ENCODE measurements at places on chromosomes 12 and 14.

DNA sequence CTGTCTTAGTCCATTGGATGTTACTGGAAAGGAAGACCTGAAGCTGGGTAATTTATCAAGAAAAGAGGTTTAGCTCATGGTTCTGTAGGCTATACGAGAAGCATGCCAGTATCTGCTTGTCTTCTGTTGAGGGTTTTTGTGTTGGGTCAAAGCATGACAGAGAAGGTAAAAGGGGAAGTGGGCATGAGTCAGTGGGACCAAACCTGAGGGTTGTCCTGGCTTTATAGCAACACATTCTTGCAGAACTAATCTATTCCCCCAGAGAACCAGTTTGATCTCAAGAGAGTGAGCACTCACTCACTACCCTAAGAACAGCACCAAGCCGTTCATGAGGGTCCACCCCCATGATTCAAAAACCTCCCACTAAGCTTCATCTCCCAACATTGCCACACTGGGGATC is 19.0 kb upstream of the KRAS start:
- DNase-seq = no peak

GRCh38 chr12:26179826-26180225 is 15.5 kb upstream of the SSPN start:
- no peak for DNase-seq

GRCh38 chr14:103576371-103577024 is 13.7 kb downstream of the COA8 start:
- DNase-seq = no peak

- no peak for DNase-seq
These were observed 9.7 kb downstream of the POU6F1 start for GRCh38 chr12:51208016-51208660.

DNA sequence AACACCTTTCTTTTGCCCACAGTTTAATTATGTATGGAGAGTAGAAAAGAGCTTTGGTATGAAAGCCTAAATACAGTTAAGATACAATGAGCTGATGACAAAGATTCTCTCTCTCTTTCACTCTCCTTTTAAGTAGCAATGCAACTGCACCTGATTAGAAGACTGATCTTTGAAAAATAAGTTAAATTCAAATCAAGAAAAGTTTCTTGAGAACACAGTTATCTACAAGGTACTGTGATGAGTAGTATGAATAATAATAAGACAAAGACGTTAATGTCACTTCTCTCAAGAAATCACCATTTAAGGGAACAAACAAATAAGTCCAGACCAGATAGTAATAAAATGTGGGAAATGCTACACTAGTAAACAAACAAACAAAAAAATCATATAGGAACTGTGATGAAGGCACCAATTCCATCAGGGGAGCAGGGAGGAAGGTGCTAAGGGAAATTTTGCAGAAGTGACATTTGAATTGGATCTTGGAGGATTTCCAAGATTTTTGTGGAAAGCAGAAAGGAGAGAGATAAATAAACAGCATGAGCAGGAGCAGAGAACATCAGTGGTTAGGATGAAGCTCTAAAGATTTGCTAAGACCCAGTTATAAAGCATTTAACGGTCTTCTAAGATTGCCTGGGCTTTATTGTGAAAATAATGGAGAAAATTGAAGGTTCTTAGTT is 65.2 kb upstream of the STK38L start:
- DNase-seq = no peak
